ENCODE measurements at places on chromosomes 16 and 17.
A peak's percentile ranks its signal among the peaks of the same experiment; 100 is the strongest.

- no peak for DNase-seq
These were observed 34.1 kb downstream of the SNX29 start for GRCh38 chr16:12010388-12011251.

DNA sequence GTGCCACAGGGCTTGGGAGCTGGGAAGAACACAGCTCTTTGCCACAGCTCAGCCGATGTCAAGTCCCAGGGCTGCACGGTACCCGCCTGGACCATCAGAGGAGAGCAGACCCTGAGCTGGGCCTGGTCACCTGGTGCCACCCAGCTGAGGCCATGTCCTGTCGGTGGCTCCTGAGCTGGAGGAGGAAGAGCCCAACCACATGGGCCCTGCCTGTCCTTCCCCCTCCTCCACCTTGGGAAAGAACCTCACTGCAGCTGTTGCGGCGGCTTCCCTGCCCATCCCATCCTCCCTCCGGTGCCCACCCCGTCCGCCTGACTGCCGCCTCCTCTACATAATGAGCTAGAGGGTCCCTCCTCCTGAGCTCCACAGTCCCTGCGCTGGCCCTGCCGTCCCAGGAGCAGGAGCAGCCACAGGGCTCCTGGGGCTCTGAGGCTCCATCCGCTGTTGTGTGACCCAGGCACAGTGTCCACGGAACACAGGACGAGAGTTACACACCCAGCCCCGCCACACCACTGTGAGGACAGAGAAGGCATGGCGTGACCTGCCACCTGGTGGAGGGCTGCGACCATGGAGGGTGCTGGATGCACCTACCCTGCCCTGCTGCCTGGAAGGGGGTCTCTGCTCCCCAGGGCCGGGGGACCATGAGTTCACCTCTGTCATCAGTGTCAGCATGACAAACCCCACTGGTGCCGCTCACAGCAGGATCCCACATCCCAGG is 21.4 kb upstream of the CHMP6 start:
- DNase-seq: peak; percentile 55

GRCh38 chr17:33284022-33284421 is 9.1 kb downstream of the ASIC2 start:
- no peak for DNase-seq

- no peak for DNase-seq
These were observed 12.9 kb downstream of the PLK1 start for GRCh38 chr16:23691483-23692189.

DNA sequence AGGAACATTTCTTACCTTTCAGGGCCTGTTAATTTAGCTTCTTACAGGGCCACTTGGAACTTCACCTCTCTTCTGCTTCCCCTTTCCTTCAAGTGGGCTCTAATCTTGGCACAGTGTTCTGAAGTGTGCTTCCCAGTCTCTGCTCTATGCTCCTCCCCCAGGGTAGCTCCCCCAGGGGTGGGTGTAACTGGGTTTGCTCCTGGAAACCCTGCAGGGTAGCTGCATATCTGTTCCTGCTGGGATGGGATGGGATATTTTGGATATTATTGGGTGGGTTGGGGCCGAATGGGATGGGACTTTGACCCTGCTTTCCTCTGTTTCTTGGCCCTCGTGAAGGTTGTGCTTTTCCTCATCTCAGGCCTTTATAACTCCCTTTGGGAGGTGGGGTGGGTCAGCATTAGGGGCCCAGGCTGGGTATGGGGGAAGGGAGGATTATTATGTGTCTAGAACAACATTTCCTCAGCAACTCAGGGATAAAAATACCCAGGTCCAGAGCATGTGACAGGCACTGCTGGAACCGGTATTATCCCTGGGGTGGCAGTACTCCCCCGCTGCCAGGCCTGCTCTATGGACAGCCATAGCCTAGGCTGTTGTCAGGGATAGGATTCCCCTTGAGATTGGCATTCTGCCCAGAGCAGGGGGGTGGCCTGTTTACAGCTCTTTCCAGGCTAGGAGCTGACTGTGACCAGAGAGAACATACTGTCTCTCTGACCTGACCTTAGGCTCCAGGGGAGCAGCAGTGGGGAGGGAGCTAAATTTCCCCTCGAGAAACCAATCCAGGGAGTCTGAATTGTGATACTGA is 5.0 kb downstream of the NFE2L1 start:
- peak; percentile 89 for DNase-seq

DNA sequence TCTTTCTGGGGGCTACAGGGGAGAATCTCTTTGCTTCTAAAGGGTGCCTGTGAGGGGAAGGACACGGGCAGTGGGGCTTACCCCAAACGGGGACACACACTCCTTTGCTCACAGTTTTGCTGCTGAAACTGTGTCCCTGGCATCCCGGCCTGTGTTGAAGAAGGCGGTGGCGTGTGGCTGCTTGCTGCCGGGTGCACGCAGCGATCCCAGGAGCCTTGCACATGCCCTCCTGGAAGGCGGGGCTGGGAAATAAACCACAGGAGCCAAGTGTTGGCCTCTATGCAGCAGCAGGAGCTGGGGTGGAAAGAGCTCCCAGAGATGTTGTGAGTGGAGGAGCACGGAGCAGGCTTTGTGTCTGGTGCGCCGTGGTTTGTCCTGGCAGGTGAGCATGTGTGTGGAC is 131.0 kb upstream of the CIBAR2 start:
- no peak for DNase-seq

- DNase-seq: no peak
These were observed 822 bp upstream of the ADAM11 start for GRCh38 chr17:44757918-44758413.

DNA sequence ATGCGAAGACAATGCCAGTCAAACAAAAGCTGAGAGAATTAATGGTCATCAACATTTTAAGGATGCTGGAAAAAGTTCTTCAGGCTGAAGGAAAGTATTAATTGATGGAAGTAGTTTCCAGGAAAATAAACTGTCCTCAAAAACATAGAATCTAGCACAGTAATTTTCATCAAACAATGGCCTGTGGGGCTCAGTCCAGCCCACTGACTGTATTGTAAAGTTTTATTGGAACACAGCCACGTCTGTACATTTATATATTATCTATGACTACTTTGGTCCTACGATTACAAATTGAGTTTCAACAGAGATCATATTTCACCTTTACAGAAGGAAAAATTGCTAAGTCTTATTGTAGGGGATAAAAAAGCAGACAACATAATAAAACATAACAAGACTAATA is 484.5 kb downstream of the KCNJ2 start:
- DNase-seq: no peak

GRCh38 chr16:79181419-79181818 is 419.1 kb downstream of the MAF start:
- no peak for DNase-seq

DNA sequence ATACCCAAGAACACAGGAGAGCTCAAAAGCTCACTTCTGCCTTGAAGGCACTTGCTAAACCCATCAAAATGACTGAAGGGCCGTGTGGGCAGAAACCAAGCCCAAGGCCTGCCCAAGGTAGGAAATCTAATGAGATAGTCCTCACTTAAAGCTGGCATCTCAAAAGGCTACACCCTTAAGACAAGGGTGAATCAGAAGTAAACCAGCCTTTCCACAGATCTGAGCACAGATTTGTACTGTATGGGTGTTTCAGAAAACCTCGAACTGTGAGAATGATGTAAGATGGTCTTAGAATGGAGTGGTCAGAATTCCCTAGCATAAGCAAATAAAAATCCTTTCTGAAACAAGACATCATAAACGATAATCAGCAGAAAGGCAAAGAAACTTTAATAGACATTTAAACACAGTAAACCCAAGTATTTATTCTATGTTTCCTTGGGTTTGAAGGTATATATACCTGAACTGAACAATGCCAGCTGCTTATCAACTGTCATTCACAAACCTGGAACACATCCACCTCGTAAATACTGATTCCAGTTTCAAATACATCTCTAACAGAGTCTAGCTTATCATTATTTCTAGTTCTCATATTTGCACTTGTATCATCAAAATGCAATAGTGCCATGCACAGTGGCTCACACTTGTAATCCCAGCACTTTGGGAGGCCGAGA is 37.8 kb downstream of the GLG1 start:
- DNase-seq: no peak

DNA sequence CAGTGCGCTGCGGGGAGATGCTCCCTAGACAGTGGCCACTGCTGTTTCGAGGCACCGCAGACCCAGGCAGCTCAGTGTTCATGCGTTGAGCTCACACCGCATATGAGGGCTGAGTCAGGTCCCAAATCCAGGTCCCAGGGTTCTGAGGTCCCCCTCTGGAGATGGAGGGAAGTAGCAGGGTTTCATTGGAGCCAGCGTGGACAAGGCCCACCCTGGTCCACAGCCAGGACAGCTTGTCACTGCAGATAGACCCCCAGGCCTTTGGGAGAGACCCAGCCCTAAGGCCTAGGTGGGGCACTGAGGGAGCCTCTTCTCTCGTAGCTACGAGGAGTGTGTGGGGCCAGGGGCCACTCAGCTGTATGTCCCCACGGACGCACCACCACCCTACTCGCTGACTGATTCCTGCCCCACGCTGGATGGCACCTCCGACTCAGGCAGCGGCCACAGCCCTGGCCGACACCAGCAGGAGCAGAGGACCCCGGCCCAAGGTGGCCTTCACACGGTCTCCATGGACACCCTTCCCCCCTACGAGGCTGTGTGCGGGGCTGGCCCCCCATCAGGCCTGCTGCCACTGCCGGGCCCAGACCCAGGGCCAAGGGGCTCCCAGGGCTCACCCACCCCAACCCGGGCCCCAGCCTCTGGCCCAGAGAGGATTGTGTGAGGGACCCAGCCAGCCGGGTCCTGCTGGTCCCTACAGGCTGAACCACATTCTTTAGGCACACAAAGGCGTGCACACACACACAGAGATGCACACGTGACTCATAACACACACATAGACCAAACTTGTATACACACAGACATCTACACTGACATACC is 53.4 kb downstream of the BEAN1 start:
- DNase-seq: no peak

DNA sequence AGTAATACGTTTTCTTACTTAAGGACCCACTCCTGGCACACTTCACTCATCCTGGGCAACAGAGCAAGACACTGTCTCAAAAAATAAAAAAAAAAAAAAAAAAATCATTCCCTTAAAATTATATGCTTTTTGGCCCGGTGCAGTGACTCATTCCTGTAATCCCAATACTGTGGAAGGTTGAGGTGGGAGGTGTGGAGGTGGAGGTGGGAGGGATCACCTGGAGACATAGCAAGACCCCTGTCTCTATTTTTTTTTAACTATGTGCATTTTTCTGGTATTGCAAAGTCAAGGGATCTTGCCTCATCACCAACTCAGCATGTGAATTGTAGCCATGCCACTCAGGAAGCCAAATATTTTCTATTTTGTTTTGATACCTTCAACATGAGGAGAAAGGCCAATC is 9.7 kb downstream of the STAT5B start:
- no peak for DNase-seq

DNA sequence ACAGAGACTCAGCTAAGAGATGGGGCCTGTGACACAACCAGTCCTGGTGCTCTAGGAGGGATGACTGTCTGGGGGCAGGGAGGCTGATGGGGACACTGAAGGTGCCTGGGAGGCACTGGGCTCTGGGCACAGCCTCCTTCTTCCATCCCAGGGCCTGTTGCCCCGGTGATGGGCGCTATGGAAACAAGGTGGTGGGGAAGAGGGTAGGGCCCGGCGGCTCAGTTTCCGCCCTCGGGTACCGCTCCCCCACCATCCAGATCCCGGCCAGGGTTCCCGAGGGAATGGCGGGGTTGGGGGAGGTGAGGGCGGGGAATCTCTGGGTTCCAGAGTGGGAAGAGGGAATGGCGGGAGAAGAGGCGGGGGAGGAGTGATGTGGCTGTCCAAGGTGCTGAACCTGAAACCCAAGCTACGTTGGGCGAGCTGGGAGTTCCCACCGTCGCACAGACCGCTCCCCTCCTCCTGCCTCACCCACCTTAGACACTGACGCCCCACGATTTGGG is 981 bp downstream of the KCNH4 start:
- DNase-seq: peak; percentile 25

GRCh38 chr17:27457731-27458523 is 1.7 kb downstream of the KSR1 start:
- no peak for DNase-seq

- no peak for DNase-seq
These were observed 4.0 kb downstream of the MMD start for GRCh38 chr17:55417411-55418268.

- DNase-seq: peak; percentile 81
These were observed 17.8 kb downstream of the SERPINF1 start for GRCh38 chr17:1779571-1780131.

DNA sequence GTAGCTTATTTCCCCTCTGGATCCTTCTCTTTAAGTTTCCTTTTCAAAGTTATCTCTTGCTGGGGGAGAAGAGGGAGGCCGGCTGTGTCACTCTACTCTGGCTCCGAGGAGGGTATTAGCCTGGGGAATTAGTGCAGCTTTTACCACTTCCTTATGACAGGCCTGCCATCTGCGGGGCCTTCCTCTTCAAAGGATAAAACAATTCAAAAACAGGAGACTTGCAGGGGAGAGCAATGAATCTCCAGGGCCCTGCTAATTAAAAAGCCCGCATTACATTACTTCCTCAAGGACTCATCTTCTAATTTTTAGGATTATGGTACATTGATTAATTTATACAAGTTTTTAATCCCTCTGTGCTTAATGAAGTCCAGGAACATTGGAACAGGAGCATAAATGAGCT is 190.9 kb upstream of the CDH5 start:
- no peak for DNase-seq

DNA sequence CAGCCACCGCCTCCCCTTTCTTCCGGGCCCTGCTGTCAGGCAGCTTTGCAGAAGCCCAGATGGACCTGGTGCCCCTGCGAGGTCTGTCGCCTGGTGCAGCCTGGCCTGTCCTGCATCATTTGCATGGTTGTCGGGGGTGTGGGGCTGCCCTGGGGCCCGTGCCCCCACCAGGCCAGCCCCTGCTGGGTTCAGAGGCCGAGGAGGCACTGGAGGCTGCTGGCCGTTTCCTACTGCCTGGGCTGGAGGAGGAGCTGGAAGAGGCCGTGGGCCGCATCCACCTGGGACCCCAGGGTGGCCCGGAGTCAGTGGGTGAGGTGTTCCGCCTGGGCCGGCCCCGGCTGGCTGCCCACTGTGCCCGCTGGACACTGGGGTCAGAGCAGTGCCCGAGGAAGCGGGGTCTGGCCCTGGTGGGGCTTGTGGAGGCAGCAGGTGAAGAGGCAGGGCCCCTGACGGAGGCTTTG is 5.5 kb upstream of the TGFB1I1 start:
- no peak for DNase-seq

- no peak for DNase-seq
These were observed 27.7 kb downstream of the ZNF18 start for GRCh38 chr17:11969565-11969964.

- no peak for DNase-seq
These were observed 10.9 kb upstream of the HS3ST6 start for GRCh38 chr16:1929105-1929504.

- no peak for DNase-seq
These were observed 168.1 kb upstream of the PIRT start for GRCh38 chr17:11005940-11006339.

DNA sequence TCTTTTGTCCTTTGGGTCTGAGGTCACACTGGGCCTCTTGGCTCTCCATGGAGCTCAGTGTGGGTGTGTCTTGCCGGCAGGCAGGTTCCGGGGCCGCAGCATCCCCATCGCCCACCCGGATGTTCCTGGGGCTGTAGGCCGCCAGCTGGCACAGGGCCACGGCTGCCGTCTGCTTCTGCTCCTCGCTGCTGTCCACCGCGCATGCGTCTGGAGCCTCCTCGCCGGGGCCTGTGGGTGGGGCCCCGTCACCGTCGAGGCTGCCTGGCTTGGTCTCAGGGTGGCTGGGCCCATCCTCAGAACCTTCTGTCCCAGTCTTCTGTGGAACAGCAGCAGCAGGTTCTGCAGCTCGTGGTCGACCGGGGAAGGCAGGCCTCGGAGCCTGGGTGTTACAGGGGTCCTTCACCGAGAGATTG is 9.6 kb downstream of the ZNF750 start:
- peak; percentile 88 for DNase-seq
